ENCODE measurements at places on chromosomes 2 and 18.

GRCh38 chr2:24497685-24498084 is 6.6 kb downstream of the NCOA1 start:
- DNase-seq, result no peak

DNA sequence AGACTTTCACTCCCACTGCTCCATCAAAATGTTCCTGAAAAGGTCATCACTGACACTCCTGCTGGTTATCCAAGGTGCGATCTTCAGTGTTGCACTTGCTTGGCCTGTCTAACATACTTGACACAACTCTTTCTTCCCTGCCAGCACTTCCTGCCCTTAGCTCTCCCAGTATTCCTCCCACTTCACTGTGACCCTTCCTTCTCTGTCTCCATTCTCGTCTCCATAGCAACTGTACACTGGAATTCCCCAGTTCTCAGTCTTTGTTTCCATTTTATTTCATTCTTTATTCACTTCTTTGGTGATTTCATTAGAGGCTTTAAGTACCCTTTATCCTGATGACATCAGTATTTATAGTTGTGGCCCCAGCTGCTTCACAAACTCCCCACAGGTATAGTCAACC is 333.0 kb downstream of the IRS1 start:
- DNase-seq, result no peak

DNA sequence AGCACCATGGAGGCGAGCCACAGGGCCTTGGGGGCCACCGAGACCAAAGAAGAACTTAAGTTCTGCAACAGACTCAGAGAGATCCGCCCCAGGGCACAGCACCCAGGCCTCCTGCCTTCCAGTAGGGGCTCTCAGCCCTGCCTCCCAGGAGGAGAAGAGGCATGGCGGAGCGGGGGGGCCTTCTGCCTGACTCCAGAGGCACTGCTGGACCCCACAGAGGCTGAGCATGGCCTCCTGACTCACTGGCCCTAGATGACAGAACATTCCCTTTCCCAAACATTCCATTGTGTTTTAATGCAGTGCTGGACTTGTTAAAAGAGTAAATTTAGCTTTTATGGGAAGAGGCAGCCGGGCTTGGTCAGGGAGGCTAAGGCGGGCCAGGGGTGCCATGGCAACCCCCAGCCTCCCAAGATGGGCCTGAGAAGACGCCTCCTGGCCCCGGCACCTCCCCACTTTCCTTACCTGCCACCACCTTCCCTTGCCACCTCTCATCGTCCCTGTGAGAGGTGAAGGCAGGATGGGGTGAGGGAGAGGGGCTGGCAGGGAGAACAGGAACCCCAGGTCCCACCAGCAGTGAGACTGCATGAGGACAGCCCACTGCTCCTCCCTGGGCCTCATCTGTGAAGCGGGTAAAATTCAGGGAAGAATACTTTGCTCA is 65.4 kb downstream of the SMAD7 start:
- no peak for DNase-seq

GRCh38 chr2:105294844-105295481 is 34.6 kb downstream of the TGFBRAP1 start:
- peak; percentile 52 for DNase-seq

GRCh38 chr2:169087757-169088379 is 18.5 kb downstream of the DHRS9 start:
- DNase-seq, result no peak

Measured in GM20000 (cell line).